ENCODE measurements at places on chromosomes 2 and 18.

DNA sequence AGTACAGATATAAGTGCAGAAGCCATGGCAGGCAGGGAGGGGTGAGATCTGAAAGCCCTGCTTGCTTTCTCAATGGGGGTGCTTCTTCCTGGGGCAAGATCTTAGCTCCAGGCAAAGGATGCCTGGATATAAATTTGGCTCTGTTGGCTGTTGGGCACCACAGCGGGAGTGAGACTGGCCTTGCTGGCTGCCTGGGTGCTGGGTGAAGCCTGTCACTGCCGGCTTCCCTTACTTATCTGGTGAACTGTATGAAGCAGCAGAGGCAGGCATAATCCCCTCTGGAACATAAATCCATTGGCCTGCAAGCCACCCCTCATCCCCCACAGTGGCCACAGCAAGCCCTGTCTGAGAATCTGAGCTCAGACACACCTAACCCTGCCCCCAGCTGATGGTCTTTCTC lies 27.4 kb upstream of the SP140L start:
- no peak for DNase-seq

GRCh38 chr18:72206814-72207213 lies 337.3 kb downstream of the CBLN2 start:
- DNase-seq, result no peak

GRCh38 chr18:6564950-6565814 lies 150.5 kb upstream of the L3MBTL4 start:
- DNase-seq, result no peak

DNA sequence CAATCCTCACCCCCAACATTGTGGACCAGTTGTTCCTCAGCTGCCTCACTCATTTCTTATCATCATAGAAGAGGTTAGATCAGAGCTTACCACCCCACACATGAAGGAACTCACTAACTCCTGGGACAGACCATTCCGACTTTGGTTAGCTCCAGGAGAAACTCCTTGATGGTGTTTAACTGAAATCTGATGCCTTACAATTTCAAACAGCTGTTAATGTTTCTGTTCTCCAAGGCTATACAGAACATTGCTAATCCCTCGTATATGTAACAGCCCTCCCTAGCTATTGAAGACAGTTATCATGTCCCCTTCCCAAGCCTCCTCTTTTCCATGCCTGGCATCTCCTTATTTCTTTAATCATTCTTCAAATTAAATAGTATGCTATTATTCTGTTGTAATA lies 14.8 kb downstream of the ERBB4 start:
- DNase-seq, result no peak

All from AG09319 (cell line).